ENCODE measurements at places on chromosomes 6 and 20. TPM values are rescaled to one million over a fixed set of nuclear protein-coding genes. Genes with fewer than 3 reads are reported as not detected.

The SLC16A10 gene
- total RNA-seq: 6.8 TPM

The CRIP3 gene
- 0.47 TPM for total RNA-seq

The SIRPB1 gene
- total RNA-seq: 9.6 TPM

The C6orf132 gene
- 0.14 TPM for total RNA-seq

The LTA gene
- 16.7 TPM for total RNA-seq

The FRS3 gene
- total RNA-seq: 8.3 TPM

The SLC22A16 gene
- not detected for total RNA-seq

The TENT5A gene
- 2.8 TPM for total RNA-seq

The COL21A1 gene
- total RNA-seq: not detected

The CCN6 gene
- not detected for total RNA-seq

The IDH3B gene
- 95.8 TPM for total RNA-seq

The RSPH4A gene
- total RNA-seq: 0.14 TPM

The IYD gene
- not detected for total RNA-seq

The MAS1 gene
- total RNA-seq: not detected

The CAPN11 gene
- total RNA-seq: not detected

The PEX6 gene
- 27.1 TPM for total RNA-seq

The MEP1A gene
- not detected for total RNA-seq

The DAAM2 gene
- not detected for total RNA-seq

The TSHZ2 gene
- 0.54 TPM for total RNA-seq

The KIAA1755 gene
- total RNA-seq: not detected

The KHDRBS2 gene
- total RNA-seq: not detected

The TPX2 gene
- total RNA-seq: 111 TPM

The UBE3D gene
- total RNA-seq: 4.7 TPM

The VGLL2 gene
- not detected for total RNA-seq

The FYN gene
- 409 TPM for total RNA-seq

The CRYBG1 gene
- total RNA-seq: 37.3 TPM

The AVP gene
- total RNA-seq: not detected

The C4A gene
- total RNA-seq: 6.7 TPM

The LAMP5 gene
- total RNA-seq: not detected

The HLA-DQA1 gene
- total RNA-seq: 3.9 TPM

The TNXB gene
- total RNA-seq: 8.6 TPM

The MYBL2 gene
- 81.1 TPM for total RNA-seq

The FKBP1C gene
- 0.94 TPM for total RNA-seq

The VSX1 gene
- not detected for total RNA-seq

The LIN28B gene
- total RNA-seq: not detected

The OPRM1 gene
- total RNA-seq: not detected

The ACSS1 gene
- 55.8 TPM for total RNA-seq

The SLC35D3 gene
- not detected for total RNA-seq

The BTNL2 gene
- total RNA-seq: not detected

The CST9 gene
- not detected for total RNA-seq

The TRIM15 gene
- total RNA-seq: not detected

The DYNLT2 gene
- total RNA-seq: 2.3 TPM

The FGD2 gene
- total RNA-seq: 12.4 TPM

The TFAP2D gene
- not detected for total RNA-seq

The MICB gene
- 42.8 TPM for total RNA-seq

The WFDC12 gene
- not detected for total RNA-seq

The OOEP gene
- total RNA-seq: 1.4 TPM

The LTB gene
- total RNA-seq: 431 TPM

The NOX3 gene
- not detected for total RNA-seq

The RIN2 gene
- total RNA-seq: 0.25 TPM

The RSPH9 gene
- not detected for total RNA-seq

The SLC22A3 gene
- not detected for total RNA-seq

The RRAGD gene
- total RNA-seq: 10.9 TPM

The BCL2L1 gene
- 61.7 TPM for total RNA-seq

The RIPOR3 gene
- not detected for total RNA-seq
